NCI-H2171 treated with DMSO at 0.1 percent for 48 hours (cell line): ENCODE measurements at places on chromosomes 1 and 21.

DNA sequence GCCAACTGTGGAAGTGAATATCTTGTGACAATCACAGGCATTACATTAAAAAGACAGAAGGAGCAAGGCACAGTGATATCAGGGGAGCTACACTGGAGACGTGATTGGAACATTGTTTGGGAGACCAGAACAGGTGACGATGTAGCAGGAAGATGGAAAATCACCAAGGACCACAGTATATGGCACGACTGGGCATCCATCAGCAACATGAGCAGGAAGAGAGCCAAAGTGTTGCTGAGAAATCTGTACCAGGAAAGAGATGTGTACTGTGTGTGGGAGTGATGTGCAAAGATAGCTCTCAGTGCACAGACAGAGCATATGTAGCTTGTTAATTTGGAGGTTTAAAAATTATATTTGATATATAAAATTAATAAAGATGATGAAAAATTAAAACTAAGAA, 790.6 kb upstream of the ADGRL2 start:
- DNase-seq = no peak

DNA sequence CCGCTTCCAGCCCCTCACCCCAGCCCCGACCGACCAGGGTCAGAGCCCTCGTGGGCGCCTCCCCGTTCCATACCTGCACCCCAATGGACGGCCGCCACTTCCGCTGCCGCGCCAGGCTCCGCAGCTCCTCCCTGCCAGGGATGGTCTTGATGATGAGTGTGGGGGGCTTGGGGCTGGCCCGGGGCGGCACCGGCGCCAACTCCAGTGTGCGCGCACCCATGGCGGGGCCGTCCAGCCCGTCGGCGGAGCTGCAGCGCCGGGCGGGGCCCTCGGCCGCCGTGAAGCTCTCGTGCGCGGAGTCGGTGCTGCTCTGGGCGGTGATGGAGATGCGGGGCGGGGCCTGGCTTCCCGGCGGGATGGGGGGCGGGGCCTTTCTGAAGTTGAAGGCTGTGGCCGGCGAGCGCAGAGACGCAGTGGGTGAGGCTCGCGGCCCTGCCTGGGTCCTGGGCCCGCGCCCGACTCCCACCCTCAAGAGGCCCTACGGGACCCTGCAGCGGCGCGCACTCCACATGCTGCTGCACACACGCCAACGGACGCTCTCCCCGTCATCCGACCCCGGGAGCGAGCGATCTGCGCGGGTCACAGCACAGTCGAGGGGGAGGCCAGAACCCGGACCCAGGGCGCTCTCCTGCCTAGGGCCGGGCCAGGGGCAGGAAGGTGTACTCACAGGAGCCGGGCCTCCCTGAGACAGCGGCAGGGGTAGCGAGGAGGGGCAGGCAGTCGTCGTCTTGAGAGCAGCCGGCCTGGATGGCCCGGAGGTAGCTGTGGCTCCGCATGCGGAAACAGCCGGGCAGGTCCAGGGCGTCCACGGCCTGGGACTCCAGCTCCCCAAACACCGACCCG, 26.1 kb upstream of the SMIM12 start:
- peak; percentile 52 for DNase-seq

DNA sequence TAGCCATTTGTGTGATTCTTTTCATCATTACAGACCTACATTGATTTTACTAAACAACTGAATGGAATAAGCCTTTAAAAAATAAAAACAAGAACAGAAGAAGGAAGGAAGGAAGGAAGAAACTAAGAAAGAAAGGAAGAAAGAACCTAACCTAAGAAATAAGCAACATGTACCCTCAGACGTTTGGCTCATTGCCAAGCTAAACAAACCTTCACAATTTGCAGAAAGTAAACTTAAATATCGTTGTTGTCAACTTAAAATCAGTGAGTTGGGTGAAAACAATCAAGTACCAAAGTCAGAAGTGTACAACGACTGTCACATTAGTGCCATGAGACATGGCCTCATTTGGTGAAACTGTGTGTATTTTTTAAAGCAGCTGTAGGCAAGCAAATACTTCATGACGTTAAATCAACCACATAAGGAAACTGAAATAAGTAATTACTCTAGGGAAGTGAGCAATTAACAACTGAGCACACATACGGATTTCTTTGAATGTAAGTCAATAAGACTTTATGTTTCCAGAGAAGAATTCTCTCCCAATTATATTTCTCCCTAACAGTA, 313.1 kb upstream of the TMPRSS15 start:
- DNase-seq = no peak

- no peak for DNase-seq
Observed at GRCh38 chr1:245046769-245047168, 108.0 kb upstream of the KIF26B start.

DNA sequence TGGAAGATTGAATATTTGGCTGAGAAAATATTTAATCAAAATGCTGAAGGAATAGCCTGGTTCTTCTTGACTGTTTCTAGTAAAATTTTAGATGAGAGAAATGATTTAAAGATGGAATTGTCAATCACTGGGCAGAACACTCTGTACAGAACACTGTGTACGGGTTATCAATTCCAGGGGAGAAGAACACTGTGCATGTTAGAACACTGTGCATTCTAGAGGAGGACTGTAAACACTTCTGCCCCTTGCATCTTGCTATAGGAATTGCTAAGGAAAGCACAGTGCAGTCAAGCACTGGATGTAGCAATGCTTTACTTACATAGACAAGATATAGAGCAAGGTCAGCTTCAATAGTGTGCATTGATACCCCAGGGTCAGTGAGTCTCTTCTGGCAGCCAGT, 98.7 kb downstream of the RWDD3 start:
- no peak for DNase-seq

GRCh38 chr1:84278905-84279304, 22.6 kb upstream of the SAMD13 start:
- no peak for DNase-seq

- DNase-seq = no peak
Observed at GRCh38 chr1:168422203-168422847, 121.5 kb downstream of the XCL2 start.

DNA sequence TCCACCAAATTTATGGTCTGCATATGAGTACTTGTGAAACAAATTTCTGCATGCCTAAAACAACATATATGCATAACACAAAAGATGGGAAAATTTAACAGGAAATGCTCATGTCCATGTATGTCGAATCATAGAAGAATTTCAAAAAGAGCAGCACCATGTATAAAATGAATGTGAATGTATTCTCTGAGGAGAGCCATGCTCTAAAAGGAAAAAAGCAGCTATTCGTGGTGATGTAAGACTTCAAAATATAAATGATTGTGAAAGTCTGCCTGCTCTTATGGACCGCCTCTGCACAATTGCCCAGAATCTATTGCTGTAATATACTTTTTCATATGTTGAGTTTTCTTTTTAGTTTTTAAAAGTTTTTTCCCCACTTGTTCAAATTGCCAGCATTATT, 66.8 kb downstream of the EPB41 start:
- DNase-seq = no peak

DNA sequence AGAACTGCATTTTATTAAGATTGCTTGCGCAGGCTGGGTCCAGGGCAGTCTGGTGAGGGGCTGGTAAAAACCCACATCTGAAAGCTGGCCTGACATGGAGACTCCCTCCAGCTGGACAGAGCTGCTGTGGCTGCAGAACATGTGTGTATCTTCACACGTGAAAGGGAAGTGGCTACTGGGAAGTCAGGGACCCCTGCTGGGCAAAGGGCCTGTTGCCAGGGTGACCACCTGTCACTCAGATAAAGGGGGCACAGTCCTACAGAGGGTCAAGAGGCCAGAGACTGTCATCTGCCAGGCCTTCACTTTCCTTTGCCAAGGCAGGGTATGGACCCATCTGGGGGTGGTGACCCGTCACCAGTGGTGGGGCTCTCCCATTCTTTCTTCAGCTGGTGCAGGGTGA, 17.5 kb downstream of the NKAIN1 start:
- DNase-seq = no peak

DNA sequence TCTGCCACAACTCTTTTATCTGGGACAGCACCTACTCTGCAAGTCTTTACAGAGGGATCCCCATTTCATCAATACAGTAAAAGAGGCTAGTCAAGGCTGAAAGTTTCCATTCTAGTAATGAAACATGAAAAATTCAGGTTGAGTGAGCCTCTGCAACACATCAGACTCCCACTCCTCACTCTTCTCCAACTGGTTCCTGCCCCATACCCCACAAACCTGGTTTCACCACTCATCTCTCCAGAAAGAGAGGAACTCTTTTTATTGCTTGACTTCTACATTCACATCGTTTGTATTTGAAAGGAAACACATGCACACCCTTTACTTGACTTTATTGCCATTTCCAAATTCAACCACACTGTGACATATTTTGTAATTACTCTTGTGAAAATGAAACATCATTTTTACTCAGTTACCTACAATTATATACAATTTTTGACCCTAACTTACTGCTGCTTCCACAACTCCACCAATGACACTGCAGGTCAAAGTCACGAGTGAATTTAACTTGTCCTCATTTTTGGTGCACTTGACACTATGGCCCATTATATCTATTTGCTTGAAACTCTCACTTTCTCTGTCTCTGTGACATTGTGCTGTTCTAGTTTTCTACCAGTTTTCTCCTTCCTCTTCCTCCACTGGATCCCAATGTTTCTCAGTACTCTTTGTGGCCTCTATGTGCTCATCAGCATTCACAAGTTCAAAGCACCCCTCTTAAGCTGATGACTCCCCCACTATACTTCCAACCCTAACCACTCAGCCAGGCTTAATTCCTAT, 8.0 kb downstream of the STX6 start:
- DNase-seq = no peak

- DNase-seq = peak; percentile 69
Observed at GRCh38 chr1:156090138-156090839, 8.0 kb upstream of the MEX3A start.

DNA sequence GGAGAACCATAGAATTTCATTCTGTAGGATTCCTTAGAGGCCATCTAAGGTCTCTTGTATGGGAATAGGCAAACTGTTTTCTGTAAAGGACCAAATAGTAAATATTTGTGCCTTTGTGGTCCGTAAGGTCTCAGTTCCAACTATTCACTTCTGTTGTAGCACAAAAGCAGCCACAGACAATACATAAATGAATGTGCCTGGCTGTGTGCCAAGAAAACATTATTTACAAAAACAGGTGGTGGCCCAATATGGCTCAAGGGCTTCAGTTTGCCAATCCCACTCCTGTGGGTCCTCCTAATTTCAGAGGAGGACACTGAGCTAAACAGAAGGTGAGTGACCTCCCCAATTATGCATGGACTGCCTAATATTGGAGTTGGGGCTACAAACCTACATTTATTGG, 67.6 kb upstream of the EDEM3 start:
- DNase-seq = peak; percentile 27

GRCh38 chr1:171248841-171249240, 547 bp downstream of the FMO1 start:
- no peak for DNase-seq

- DNase-seq = no peak
Observed at GRCh38 chr1:154629061-154629674, 21.2 kb upstream of the ADAR start.

GRCh38 chr1:208852911-208853310, 608.7 kb upstream of the PLXNA2 start:
- no peak for DNase-seq

DNA sequence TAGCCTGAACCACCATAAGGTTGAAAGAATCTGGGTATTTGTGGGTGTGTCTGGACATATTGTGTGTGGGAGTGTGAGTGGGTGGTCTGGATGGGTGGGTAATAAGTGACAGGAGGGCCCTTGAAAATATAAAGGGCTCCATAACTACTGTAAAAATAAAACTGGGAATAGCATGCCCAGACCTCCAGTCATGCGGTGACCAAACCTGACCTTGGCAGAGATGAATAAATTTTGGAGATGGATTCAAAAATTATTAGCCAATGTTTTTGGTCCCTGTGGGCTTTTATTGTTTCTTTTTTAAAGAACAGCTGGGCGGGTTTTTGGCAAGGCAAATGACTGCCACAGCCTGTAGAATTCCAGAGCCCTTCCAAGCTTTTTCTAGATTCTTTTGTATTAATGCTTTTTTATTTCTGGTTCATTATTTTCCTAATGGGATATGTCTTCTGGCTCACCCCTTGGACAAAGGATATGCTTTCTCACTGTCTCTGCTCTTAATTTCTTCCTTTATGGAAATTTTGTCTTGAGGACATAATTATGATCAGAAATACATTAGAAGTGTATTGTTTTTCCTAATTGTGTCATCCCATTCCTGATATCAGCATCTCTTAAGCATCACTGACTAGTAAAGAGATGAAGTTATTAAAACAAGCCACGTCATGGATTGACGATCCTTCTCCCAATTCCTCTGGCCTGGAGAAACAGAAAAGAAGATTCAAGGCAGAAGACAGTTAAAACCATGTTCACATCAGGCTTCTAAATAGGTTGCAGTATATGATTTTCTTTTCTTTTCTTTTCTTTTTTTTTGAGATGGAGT, 69.5 kb downstream of the NTMT2 start:
- DNase-seq = no peak

GRCh38 chr1:32247452-32247851, 430 bp downstream of the FAM167B start:
- DNase-seq = no peak

DNA sequence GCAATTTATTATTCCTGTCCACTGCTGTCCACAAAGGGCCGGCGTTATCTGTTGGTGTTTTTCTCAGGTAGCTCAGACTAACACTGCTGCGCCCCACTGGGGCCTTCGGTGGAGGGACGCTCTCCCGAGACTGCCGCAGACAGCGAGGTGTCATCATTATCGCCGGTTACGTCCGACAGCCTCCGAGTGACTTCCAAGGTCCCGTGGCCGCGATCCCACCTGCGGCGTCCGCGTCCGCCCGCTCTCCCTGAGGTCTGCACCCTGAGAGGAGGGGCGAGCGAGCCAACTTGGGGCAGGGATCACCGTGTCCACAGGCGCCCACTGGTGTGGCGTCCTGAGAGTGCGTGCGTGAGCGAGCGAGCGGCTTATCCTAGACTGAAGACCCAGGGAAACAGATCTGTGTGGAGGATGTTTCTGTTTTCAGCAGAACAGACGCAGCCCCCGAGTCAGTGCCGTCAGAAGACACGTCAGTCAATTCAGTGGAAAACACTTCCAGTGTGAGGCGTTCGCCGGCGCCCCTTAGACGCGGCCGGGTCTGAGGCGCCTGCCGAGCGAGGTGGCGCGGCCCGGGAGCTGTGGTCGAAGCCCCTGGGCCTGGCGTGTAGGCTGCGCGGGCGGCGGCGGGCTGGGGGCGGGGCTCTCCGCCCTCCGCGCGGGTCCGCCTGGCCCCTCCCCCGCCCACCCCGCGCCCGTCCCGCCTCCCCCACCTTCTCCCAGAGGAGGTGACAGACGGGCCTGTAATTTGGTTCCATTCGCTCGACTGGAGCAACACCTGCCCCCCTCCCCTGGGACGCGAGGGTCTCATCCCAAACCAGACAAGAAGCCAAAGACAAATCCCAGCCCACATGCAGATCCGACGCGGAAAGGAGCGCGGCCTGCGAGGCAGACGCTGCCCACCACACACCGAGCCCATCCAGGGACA, 12.6 kb downstream of the NHLH2 start:
- peak; percentile 95 for DNase-seq

DNA sequence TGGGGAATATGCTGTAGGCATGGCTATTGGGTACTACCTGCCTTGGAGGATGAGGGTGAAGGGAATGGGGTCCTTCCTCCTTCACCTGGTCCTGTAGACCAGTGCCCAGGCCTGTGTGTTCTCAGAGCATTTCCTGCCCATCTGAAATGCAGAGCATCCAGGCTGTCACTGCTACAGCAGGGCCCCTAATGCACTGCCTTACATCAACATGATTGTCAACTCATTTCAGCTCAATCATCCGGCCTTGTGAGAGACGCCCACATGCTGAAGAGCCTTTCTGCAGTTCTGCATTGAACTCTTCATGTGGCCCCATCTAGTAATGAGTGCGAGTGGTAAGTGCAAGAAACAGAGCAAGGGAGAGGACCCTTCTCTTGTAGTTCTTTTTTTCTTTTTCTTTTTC, 39.8 kb upstream of the SRP9 start:
- DNase-seq = no peak
